ENCODE measurements at places on chromosomes 2 and 18. TPM values are rescaled to one million over a fixed set of nuclear protein-coding genes. Genes with fewer than 3 reads are reported as not detected.
A peak's percentile ranks its signal among the peaks of the same experiment; 100 is the strongest.

DNA sequence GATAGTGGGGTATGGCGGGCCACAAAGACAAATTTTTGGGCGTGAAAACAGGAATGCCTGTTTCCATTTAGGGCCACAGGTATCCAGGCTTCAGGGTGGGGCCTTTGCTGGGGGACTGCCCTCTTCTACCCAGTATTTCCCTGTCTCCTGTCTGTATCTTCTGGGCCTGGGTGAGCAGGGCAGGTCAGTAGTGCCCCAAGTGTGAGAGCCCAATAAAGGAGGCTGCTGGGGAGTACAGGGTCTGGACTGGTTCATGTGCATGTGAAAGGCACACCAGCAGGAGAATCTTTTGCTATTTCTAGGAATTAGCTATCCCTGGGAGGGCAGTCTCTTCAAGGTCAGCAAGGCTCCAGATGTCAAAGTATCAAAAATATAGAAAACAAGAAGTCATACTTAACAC is 71.5 kb downstream of the MEX3C start:
- H3K27ac ChIP-seq: no peak overlapping the region
- DNase-seq: no peak
- H3K4me3 ChIP-seq: no peak overlapping the region
- H3K4me1 ChIP-seq: no peaks in the 10 kb centered on the region
- no peaks in the 10 kb centered on the region for H3K27me3 ChIP-seq
- H3K36me3 ChIP-seq: no peaks in the 10 kb centered on the region

DNA sequence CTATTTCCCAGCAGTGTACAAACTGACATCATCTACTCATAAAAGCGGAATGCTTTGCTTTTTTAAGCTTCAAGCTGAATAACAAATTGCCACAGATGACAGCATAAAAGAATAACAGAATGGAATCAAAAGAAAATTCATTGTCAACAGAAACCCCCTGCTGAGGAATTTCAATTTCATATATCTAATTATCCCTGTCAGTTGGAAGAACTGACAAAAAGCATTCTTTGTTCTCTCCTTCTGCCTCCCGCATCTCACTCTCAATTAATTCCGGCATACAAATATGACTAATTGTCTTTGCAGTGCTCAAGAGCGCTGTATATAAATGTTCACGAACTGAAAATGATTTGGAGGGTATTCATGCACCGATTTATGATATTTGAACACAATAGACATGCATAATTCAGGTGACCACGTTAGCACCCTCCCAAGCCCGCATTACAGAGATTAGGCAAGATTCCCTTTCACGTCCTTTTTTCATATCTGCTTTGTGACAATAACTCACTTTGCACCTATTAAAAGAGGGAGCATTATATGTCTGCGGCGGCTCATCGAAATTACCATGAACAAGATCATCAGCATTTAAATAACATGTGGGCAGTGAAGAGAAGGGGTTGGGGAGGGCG is 277.7 kb upstream of the SALL3 start:
- no peak for DNase-seq
- H3K4me1 ChIP-seq: no peaks in the 10 kb centered on the region
- H3K27me3 ChIP-seq: no peaks in the 10 kb centered on the region

The CREG2 gene
- total RNA-seq: not detected

GRCh38 chr2:88059979-88060906 is 4.7 kb upstream of the KRCC1 start:
- H3K27ac ChIP-seq: no peak overlapping the region
- H3K4me3 ChIP-seq: no peak overlapping the region
- no peaks in the 10 kb centered on the region for H3K36me3 ChIP-seq
- DNase-seq: no peak

DNA sequence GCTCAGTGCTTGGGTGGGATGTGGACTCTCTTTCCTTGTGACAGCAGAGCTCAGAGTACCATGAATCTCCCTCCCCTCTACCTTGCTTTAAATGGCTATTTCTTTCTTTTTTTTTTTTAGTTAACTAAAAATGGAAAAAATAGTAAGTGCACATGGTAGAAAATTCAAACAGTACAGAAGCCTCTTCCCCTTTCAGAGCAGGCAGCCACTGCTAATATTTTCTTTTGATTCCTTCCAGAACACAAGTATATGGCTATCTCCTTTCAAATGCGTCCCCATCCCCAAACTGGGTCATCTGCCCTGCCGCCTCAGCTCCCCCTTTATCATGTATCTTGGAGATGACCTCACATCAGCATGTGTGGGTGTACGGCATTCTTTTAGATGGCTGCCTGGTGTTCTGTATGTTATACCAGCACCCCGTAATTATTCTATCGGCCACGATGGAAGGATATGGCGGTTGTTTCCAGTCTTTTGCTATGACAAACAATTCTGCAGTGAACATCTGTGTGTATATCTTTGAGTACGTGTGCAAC is 70.5 kb upstream of the DLX2 start:
- DNase-seq: no peak
- H3K27me3 ChIP-seq: peaks cover 5% of the 10 kb centered on the region
- no peaks in the 10 kb centered on the region for H3K4me1 ChIP-seq
- H3K4me3 ChIP-seq: no peak overlapping the region
- H3K27ac ChIP-seq: no peak overlapping the region

The SLC9A4 gene
- total RNA-seq: not detected

GRCh38 chr18:57094175-57094574 is 52.7 kb upstream of the BOD1L2 start:
- no peak for DNase-seq
- H3K4me1 ChIP-seq: no peaks in the 10 kb centered on the region
- H3K4me3 ChIP-seq: no peak overlapping the region

DNA sequence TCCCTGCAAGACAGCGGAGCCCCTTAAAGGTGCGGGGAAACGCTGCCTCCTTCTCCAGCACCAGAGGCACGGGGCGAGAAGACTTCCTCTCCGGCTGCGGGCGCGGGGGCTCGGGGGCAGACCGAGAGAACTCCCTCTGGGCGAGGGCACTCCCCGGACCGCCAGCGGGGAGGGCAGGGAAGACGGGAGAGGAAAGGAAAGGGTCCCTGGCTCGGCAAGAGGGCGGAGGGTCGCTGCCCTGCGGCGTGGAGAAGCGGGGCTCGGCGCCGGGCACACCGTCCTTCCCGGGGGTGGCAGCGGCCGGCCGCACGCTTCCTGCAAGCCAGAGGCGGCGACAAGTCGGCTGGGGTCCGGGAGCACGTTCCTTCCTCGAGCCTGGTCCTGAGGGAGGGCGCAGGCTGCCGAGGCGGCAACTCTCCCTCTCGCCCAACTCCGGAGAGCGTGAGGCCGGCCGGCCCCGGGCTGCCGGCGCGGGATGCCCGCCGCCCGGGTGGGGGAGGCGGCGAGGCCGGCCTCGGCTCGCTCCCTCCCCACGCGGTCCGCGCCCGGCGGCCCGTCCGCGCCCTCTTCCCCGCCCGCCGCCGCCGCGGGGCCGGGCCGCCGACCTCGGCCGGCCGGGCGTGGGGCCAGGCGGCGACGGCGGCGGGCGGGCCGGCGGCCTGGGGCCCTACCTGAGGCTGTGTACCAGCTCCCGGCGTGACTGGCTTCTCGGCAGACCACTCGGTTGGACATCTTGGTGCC is 1.1 kb downstream of the MEMO1 start:
- peak overlapping the region; percentile 89 for H3K4me3 ChIP-seq
- peak overlapping the region; percentile 86 for H3K27ac ChIP-seq
- H3K4me1 ChIP-seq: peaks cover 43% of the 10 kb centered on the region
- H3K36me3 ChIP-seq: no peaks in the 10 kb centered on the region

The G6PC2 gene
- not detected for total RNA-seq

GRCh38 chr2:128774320-128775216 is 455.9 kb upstream of the HS6ST1 start:
- no peak overlapping the region for H3K27ac ChIP-seq
- H3K4me3 ChIP-seq: no peak overlapping the region
- peaks cover 10% of the 10 kb centered on the region for H3K4me1 ChIP-seq
- DNase-seq: no peak
- no peaks in the 10 kb centered on the region for H3K27me3 ChIP-seq

DNA sequence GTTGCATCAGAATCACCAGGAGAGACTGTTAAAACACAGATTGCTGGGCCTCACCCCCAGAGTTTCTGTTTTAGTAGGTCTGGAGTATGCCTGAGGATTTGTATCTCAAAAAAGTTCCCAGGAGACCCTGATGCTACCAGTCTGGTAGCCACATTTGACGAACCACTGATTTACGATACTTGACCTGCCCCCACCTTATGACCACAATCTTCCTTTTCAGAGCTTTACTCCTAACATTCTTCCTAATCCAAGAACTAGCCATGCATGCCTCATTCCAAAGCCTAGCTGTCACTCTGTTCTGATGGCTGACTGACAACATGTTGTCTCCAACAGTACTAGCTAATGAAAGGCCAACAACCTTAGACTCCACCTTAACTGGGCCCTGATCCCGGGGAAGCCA is 191.4 kb downstream of the MBD2 start:
- H3K4me1 ChIP-seq: peaks cover 5% of the 10 kb centered on the region
- DNase-seq: no peak
- H3K27me3 ChIP-seq: no peaks in the 10 kb centered on the region
- no peak overlapping the region for H3K4me3 ChIP-seq
- H3K27ac ChIP-seq: no peak overlapping the region

GRCh38 chr2:191907091-191907490 is 60.2 kb upstream of the CAVIN2 start:
- H3K27ac ChIP-seq: no peak overlapping the region
- H3K36me3 ChIP-seq: no peaks in the 10 kb centered on the region
- DNase-seq: no peak
- H3K4me1 ChIP-seq: no peaks in the 10 kb centered on the region

- H3K27ac ChIP-seq: peak overlapping the region; percentile 92
- H3K4me3 ChIP-seq: no peak overlapping the region
- peaks cover 43% of the 10 kb centered on the region for H3K4me1 ChIP-seq
- DNase-seq: no peak
Measured at GRCh38 chr2:23427350-23427749, 42.4 kb downstream of the KLHL29 start.

The FBXO15 gene
- not detected for total RNA-seq

Measured in gastrocnemius medialis (tissue), 4 donors.